ENCODE measurements at places on chromosomes 1 and 21.

DNA sequence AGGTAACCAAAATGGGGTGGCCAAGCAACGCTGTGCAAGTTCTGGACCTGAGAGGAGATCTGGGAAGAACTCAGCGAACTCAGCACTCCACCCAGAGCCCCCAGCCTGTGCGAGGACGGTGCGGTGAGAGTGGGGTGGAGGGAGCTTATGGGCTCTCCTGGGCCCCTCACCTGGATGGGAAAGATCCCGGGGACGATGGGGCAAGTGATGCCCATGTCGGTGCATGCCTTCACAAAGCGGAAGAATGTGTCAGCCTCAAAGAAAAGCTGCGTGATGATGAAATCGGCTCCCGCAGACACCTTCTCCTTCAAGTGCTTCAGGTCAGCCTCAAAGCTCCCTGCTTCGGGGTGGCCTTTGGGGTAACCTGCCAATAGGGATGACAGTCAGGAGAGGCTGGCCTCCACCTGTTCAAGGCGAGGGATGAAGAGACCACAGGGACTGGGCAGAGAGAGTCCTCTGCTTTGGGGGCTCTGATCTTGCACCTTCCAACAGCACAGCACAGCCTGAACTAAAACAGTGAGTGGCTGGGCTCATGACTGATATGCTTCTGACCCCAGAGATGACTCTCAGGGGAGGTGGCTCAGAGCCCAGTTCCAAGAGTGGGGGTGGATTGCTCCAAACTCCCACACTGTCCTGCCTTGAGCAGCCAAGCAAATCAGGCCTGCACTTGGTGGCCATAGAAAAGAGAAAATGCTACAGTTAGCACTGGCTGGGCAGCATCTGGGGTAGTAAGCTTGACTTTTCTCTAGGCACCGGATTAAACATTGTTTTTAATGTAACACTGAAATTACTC is 9.5 kb downstream of the MTHFR start:
- no peak for DNase-seq

- no peak for DNase-seq
These were observed 5.3 kb upstream of the MAP3K7CL start for GRCh38 chr21:29125191-29125590.

DNA sequence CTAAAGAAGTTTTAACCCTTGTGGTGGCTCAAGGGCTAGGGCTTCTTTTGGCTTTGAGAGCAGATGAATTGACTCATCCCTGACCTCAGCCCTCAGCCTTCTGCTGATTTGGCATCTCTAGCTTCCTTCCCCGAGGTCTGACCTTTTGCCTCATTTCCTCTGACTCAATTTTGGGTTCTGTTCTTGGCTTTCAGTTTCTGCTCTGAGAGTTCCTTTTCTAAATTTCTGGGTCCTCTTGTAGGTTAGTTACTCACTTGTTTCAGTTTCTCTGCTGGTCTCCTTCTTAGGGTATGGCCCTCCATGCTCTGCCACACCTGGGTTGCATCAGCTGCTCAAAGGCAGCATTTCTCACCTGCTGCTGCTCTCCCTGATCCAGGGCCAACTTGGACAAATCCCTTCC is 19.4 kb downstream of the PDE4B start:
- DNase-seq = no peak

- no peak for DNase-seq
These were observed 119.9 kb downstream of the SYF2 start for GRCh38 chr1:25112400-25112799.

DNA sequence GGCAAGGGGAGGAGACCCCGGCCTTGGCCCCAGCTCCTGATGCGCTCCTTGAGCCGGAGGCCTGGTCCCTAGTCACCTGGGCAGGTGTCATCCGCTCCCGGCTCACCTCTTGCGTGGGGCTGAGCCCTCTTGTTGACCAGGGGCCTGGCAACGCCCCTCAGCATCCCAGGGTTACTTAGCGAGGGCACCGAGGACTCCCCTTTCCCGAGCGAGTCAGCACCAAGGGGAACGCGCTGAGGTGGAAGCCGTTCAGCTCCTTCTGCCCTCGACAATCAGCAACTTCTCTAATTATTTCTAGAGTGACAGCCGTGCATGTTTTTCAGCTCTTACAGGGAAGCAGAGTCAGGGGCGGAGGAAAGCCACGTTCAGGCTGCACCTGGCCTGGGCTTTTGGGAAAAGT is 522 bp downstream of the SLC45A1 start:
- DNase-seq = no peak

DNA sequence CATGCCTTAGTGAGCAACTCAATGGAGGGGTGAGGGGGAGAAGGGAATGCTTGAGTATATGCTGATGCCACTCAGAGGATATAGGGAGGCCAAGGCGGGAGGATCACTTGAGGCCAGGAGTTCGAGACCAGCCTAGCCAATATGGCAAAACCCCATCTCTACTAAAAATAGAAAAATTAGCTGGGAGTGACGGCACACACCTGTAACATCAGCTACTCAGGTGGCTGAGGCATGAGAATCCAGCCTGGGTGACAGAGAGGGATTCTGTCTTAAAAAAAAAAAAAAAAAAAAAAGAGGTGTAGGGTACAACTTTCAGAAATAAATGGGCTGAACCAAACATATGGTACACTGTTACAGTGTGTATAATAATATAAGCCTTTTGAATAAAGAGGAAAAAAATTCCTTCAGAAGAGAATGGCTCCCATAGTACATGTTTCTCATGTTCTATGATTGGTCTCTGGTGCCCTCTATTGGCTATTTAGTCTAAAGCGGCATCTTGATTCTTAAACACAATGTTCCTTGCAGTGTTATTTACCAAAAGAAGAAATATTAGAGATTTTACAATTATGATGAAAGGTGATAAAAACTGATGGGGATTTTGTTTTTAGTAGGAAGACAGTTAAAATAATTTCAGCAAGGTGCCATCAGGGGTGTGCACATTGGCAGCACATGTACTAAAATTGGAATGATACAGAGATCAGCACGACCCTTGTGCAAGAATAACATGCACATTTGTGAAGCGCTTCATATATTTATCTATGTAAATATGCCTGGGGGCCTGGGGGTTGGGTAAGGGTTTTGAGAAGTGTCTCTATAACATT is 109.8 kb downstream of the PATJ start:
- no peak for DNase-seq

GRCh38 chr1:235073968-235074522 is 54.6 kb downstream of the TOMM20 start:
- DNase-seq = no peak

GRCh38 chr1:188670837-188671236 is 1806.8 kb downstream of the BRINP3 start:
- DNase-seq = no peak

DNA sequence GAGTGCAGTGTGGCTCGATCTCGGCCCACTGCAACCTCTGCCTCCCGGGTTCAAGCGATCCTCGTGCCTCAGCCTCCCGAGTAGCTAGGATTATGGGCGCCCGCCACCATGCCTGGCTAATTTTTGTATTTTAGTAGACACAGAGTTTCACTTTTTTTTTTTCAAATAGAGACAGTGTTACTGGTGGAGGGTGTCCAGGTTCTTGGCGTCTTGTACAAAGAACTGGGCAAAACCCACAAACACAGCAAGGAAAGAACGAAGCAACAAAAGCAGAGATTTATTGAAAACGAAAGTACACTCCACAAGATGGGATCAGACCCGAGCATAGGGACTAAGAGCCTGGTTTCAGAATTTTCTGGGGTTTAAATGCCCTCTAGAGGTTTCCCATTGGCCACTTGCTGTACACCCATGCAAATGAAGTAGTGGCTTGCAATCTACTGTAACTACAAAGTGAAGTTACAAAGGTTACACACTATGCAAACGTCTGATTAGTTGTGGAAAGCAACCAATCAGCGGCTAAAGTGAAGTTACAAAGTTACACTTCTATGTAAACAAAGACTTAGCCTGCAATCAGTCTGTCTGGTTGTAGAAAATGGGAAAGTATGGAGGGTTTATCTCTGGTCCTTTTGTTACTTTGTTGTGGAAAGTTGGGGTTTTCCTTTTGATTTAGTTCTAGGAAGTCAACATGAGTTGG is 199.1 kb downstream of the DYRK1A start:
- DNase-seq = no peak

GRCh38 chr1:36160388-36160948 is 4.5 kb downstream of the MAP7D1 start:
- DNase-seq = no peak

Measured in stimulated activated CD8-positive, alpha-beta memory T cell treated with anti-CD3 and anti-CD28 coated beads, Interleukin-2, amount 100 ng/mL, for 1 hour (primary cell).